ENCODE measurements at places on chromosomes 3 and 15. TPM values are rescaled to one million over a fixed set of nuclear protein-coding genes. Genes with fewer than 3 reads are reported as not detected.

DNA sequence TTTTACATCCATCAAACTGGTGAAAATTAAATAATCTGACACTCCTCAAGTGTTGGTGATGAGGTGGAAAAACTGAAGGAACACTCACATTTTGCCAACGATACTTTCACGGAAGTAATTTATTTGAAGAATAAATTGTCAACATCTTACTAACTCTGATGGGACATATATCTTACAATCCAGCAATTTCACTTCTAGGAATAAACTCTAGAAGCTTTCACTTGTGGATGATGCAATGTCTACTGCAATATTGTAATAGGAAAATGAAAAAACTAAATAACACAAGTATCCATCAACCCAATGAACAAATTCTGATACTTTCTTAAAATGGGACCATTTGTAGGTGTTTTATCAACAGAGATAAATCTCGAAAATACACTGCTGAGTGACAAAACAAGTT is 16.2 kb upstream of the LIPC start:
- no peak for DNase-seq

DNA sequence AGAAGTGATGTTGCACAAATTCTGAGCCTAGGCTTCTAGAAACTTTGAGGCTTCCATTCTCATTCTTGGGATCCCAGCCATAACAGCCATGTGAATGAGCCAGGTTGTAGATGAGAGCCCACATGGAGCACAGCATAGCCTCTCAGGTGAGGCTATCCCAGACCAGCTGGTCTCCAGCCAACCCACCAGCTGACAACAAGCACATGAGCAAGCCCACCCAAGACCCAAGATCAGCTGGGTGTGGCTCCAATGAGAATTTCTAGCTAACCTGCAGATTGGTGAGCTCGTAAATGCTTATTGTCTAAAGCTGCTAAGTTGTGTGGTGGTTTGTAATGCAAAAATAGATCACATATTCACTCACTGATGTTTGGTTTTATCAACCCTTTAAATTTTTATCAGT is 14.4 kb downstream of the KY start:
- DNase-seq, result no peak

GRCh38 chr3:126113733-126114442 is 30.0 kb upstream of the SLC41A3 start:
- no peak for DNase-seq

DNA sequence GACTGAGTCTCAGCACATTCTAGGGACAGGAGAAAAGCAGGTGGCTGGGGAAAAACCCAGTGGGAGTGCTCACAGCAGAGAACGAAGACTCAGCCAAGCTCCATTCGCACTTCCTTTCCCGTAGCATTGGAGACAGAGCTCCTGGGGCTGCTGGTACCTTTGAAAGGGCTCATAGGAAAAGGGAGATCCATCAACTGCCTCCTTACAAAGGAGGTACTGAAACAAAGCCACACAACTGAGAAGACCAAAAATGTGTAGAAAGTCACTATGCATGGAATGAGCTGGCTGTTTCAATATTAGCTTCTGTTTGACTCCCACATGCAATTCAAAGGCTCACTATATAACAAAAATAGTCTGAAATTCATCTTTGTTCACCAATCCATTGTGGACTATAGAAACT is 16.9 kb downstream of the STIMATE start:
- no peak for DNase-seq

- DNase-seq, result no peak
Observed at GRCh38 chr3:11304175-11304574, 32.0 kb downstream of the ATG7 start.

DNA sequence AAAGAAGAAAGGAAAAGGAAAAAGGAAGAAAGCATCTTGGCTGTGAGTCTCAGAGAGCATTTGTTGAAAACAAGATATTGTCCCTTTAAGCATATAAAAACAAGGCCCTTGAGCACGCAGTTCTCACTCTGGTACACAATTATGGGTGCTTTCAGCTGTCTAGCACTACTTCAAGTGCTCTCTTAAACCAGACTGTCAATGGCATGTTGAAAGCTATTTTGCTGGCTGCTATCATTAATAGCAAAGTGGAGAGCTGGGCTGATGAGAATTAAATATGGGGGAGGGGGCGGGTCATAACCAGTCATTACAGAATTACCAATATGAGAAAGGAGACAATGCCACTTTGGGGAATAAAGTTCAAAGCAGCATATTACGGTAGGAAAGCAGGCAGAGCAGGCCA is 9.3 kb downstream of the TLE3 start:
- no peak for DNase-seq

- no peak for DNase-seq
Observed at GRCh38 chr15:25180606-25181292, 226.0 kb downstream of the SNRPN start.

DNA sequence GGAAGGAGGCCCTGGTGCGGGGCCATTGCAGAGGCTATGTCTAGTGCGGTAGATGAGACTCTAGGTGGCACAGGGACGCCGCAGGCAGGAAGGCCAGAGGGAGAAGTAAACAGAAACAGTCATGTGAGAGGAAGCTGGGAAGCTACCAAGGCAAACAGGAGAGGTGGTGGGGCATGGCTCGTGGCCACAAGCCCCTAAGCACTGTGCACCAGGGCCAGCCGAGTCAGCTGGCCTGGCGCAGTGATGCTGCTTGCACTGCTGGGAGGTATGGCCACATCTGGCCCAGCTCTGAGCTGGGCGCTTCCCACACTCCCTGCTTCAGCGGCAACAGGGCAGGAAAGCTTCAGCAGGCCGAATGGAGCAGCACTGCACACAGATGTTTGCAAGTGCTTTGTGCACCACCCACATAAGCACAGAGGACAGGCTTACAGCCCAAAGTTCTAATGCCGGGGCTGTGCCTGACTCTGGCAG is 76.6 kb downstream of the SRGAP3 start:
- no peak for DNase-seq

GRCh38 chr15:38549222-38549621 is 15.4 kb downstream of the RASGRP1 start:
- no peak for DNase-seq

- no peak for DNase-seq
Observed at GRCh38 chr3:138492980-138493675, 58.7 kb downstream of the ESYT3 start.

- DNase-seq, result no peak
Observed at GRCh38 chr3:186915806-186916796, 14.2 kb upstream of the ST6GAL1 start.

GRCh38 chr3:57043518-57043917 is 16.9 kb upstream of the SPATA12 start:
- no peak for DNase-seq

- DNase-seq, result no peak
Observed at GRCh38 chr3:195854628-195855294, 43.0 kb upstream of the MUC4 start.

- DNase-seq, result no peak
Observed at GRCh38 chr3:77919244-77919643, 879.3 kb downstream of the ROBO2 start.

- DNase-seq, result no peak
Observed at GRCh38 chr3:87268646-87269211, 7.7 kb downstream of the POU1F1 start.

GRCh38 chr3:37240170-37240945 is 66.0 kb upstream of the LRRFIP2 start:
- DNase-seq, result no peak

GRCh38 chr3:48466386-48467109 is 20.0 kb downstream of the ATRIP start:
- peak; percentile 24 for DNase-seq

- DNase-seq, result no peak
Observed at GRCh38 chr15:39837454-39837853, 54.8 kb upstream of the FSIP1 start.

- no peak for DNase-seq
Observed at GRCh38 chr3:156473341-156473740, 81.6 kb downstream of the SSR3 start.

DNA sequence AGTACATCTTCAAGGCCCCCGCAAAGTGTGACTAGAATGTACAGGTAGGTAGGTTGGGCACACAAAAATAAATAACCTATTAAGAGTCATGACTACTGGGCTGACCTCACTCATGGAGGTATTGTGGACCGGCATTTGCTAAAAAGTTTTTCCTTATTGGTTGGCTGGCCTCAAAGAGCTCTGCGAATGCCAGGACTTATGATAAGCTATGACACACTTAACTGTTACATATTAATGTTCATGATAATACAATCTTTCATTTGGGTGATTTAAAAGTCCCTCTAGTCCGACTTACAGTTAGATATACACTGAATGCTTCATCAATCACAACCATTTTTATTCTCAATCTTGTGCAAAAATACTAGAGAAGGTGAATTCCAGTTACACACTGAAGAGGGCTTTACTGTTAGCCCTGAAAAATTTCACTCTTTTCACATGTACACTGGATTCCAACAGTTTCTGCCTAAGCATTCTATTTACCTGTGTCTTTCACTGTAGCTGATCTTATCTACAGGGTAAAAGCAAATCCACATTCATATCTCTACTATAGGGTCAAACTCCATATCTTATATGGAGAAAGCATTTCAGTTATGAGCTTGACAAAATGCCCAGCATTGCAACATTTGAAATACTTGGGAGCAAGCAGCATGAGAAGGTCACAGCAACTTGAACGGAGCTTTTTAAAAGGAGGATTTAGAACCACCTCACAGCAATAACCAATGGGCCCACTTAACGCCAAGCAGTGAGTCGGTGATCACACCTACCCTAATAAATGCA is 329.1 kb downstream of the FOXP1 start:
- no peak for DNase-seq

GRCh38 chr3:44365952-44366351 is 27.4 kb downstream of the TCAIM start:
- DNase-seq, result no peak

DNA sequence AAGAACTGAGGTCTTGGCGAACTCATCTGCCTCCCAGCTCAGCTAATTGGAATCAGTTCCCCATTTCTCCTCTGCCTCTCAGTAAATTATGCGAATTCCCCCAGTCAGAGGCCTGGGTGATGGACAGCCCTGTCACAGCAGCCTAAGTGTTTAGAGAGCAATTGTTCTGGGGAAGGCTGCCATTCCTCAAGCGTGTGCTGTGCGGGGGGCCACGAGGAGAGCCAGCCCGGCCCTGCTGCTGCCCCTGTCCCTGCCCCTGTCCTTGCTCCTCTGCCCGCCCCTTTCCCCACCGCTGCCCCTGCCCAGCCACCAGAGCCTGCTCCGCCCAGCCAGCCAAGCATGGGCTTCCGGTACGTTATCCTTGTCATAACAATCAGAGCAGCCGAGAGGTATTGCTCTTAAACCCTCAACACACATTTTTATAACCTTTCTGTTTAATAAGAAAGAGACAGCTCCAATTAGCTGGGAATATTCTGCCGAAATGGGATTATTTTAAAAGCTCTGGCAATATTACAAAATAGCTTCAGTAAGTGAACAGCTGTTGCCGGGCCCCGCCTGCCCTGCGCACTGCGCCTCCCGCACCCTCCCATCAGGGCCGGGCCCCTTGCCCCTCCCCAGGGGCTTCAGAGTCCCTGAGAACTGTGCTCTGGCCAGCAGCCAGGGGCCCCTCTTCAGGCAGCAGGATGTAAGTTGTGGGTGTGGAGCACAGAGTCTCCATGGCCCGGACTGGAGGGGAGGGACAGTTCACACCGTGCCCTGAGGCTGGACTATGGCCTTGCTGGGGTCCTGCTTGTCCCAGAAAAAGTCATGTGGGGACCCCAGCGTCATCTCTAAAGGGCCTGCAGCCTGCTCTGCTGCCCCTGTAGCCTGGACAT is 12.4 kb upstream of the CACNA2D2 start:
- DNase-seq, result peak; percentile 28

- no peak for DNase-seq
Observed at GRCh38 chr3:117666325-117666724, 956.7 kb downstream of the TUSC7 start.

GRCh38 chr3:159604151-159604581 is 384.5 kb upstream of the IL12A start:
- no peak for DNase-seq

GRCh38 chr15:68515371-68516095 is 63.3 kb upstream of the CORO2B start:
- no peak for DNase-seq

DNA sequence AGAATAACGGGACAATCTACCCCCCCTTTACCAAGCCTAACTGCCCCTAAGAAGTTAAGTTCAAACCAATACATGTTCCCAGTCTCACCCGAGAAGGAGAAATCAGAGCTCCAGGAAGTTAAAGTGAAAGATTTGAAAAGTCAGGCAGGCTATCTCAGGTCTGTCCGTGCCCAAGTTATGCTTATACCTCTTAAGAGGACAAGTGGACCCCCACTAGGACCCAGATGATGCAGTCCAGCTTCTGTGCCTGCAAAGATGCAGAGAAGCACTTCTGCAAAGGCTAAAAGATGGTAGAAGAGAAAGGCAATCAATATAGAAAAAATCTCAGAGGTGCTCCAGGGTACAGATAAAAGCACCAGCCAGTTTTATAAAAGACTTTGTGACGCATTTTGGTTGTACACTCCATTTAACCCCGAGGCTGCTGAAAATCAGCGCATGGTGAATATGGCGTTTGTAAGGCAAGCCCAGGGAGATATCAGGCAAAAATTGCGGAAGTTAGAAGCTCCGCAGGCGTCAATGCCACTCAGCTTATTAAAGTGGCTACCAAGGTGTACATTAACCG is 9.8 kb upstream of the SLC9C1 start:
- DNase-seq, result peak; percentile 53

- DNase-seq, result peak; percentile 56
Observed at GRCh38 chr3:33439546-33440327, 468 bp downstream of the UBP1 start.

DNA sequence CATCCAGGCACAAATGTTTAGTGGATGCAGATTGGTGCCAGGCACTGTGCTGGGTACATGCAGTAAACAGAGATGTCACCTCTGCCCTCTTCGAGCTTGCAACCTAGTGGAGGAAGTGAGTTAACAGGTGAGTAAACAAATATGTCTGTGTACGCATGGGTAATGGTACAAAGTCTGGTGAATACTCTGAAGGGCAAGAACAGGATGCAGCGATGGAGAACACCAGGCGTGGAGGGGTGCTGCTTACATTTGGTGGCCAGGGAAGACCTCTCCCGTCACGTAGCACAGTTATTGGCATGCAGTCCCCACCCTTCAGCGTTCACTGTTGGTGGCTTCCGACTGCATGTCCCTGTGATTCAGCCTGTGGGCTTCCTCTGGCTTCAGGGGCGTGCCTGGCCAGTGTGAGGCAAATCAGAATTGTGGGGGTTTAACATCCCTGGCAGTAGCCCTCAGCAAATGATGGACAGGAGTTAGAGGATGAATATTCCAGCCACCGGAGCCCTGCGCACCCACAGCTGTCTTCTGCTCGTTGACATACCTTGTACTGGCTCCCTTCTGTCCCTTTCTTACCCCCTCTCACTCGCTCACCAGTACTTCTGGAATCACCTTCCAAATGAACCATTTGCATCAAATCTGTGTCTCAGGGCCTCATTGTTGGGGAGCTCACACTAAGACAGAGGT is 9.1 kb upstream of the HDAC11 start:
- no peak for DNase-seq

CADPS gene
- not detected for polyA plus RNA-seq

SLC51B gene
- polyA plus RNA-seq, result not detected

GOLGA6D gene
- polyA plus RNA-seq, result not detected

CHRM5 gene
- 0.03 TPM for polyA plus RNA-seq

TEX55 gene
- not detected for polyA plus RNA-seq

TNIK gene
- polyA plus RNA-seq, result 10.9 TPM

SLC9A9 gene
- 1.8 TPM for polyA plus RNA-seq

SAXO2 gene
- 1.5 TPM for polyA plus RNA-seq

DUOX1 gene
- polyA plus RNA-seq, result not detected

GP9 gene
- not detected for polyA plus RNA-seq

MYL3 gene
- polyA plus RNA-seq, result not detected

VEPH1 gene
- 36.7 TPM for polyA plus RNA-seq

PARP15 gene
- 0.59 TPM for polyA plus RNA-seq

ACKR4 gene
- polyA plus RNA-seq, result 14.3 TPM

POLR2H gene
- 276 TPM for polyA plus RNA-seq

Data from endothelial cell of umbilical vein (primary cell).